Activated CD4-positive, alpha-beta T cell treated with anti-CD3 and anti-CD28 coated beads, Interleukin-2, amount 50 U/mL, for 24 hours (primary cell): ENCODE measurements at places on chromosomes 2 and 18.
A peak's percentile ranks its signal among the peaks of the same experiment; 100 is the strongest.

DNA sequence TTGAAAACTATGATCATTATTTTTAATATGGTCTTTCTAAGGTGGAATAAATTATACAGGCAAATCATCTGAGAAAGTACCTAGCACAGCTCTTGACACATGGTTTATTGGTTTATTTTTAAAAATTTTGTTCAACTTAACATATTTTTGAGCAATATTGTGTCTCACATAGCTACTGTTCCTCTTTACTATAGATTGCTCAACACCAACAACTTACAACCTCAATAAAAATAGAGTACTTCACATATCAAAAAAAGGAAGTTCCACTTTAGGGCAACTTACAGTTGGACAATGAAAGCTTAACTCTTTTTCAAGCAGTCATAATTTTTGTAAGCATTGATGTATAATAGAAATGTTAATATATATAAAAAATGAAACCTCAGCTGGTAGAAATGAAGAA lies 440.9 kb upstream of the UBE2E3 start:
- DNase-seq, result no peak

DNA sequence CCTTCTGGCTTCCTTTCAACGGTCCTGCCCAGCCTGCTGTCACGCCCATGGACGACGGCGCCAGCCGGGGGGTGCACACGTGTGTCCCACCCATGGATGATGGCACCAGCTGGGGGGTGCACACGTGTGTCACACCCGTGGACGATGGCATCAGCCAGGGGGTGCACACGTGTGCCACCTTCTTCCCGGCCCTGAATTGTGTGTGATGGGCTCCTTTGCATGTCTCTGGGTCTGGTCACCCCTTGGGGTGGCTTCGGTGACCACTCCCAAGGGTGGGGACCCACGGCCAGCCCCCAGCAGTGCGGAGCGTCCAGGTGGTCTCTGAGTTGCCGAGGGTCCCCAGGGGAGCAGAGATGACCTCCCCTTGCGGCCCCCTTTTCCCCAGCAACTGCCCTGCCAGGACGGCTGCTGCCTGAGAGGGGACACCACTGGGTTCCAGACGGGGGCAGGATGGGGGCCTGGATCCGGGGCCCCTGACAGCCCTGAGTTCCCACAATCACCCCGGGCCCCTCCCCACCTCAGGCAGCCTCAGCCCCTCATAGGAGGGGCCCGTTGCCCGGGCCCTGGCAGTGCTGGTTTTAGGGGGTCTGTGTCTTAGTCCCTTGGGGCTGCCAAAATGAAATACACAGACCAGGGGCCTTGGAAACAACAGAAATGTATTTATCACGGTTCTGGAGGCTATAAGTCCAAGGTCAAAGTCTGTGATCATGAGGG lies 9.4 kb downstream of the NEU4 start:
- no peak for DNase-seq

DNA sequence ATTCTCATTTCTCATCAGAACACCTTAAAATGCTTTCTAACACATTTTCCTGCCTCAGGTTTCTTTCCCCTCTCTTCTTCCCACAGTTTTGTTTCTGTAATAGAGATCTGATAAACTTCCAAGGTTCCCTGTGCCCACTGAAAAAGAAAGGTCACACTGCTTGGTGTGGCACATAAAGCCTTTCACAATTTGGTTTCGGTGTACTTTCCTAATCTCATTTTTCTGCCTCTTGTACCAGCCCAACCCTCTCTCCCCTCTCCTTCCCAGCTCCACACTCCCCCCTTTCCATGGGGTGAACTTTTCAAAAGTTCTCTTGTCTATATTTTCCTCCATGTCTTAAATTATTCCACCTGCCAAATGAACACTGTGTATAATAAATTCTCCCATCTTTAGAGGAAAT lies 7.2 kb downstream of the EIF2AK3 start:
- no peak for DNase-seq

DNA sequence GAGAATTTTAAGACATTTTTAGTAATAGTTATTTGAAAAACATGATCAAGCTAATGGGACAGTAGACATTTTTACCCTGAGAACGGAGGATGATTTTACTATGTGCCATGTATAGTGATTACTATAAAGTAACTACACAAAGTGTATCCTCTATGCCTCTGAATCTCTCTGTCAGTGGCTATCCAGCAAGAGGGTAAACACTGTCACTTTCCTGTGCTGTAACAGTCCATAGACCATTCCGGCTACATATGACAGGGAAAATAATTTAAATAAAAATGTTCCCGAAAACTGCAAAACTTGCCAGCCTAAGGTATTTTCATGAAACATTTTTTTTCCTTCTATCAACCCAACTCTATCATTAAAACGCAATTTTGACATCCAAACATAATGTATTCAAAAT lies 1632.2 kb upstream of the ACVR2A start:
- no peak for DNase-seq

- no peak for DNase-seq
These were observed 17.7 kb upstream of the RGPD4 start for GRCh38 chr2:107808959-107809358.

GRCh38 chr2:181750305-181750704 lies 70.0 kb upstream of the NEUROD1 start:
- no peak for DNase-seq

- no peak for DNase-seq
These were observed 144.2 kb upstream of the PARD3B start for GRCh38 chr2:204401114-204401513.

GRCh38 chr2:167550448-167550847 lies 662.2 kb downstream of the XIRP2 start:
- no peak for DNase-seq

GRCh38 chr2:187936228-187936627 lies 355.4 kb upstream of the GULP1 start:
- DNase-seq, result no peak

DNA sequence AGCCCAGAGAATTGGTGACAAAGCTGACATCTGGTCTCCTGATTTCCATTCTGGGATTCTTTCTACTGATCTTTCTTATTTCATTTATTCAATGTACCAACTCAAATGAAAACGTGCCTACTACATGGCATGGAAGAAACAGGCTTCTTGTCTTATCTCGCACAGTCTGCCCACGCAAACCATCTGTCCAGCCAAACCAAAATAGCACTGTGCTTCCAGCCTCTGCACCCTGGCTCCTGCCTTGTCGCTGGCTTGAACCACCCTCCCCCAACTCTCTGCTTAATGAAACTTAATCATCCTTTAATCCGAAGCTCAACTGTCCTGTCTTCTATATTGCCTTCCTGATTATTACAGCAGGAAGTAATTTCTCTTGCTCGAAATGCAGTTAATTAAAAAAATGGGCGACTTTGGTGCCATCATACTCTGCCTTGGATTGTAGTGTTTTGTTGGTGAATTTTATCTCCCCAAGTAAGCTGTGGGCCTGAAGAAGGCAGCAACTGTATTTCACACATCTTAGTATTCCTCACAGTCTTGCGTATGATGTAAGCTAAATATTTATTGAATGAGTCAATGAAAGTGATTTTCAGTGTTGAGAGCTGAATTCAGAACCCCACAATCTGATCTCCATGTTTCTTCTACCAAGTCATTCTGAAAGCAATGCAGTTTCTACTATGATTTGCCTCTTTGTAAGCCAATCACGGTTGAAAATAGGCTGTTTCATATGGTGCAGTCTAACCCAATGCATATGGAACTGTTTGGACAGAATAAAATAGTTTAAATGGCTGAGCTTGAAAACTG lies 190.8 kb downstream of the TMEM247 start:
- no peak for DNase-seq

DNA sequence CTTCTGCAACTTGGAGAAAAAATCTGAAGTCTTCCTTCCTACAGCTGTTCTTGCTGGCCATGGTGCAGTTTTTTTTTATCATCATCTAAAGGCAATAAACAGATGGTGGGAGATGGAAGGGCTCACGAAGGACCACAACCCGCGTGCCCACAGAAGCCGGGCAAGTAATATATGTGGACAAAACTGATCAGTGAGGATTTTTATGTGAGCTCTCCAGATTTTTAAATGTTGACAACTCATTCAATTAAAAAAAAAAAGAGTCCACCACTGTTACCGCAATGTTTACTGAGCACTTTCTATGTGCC lies 55.9 kb upstream of the CREB1 start:
- DNase-seq, result no peak

DNA sequence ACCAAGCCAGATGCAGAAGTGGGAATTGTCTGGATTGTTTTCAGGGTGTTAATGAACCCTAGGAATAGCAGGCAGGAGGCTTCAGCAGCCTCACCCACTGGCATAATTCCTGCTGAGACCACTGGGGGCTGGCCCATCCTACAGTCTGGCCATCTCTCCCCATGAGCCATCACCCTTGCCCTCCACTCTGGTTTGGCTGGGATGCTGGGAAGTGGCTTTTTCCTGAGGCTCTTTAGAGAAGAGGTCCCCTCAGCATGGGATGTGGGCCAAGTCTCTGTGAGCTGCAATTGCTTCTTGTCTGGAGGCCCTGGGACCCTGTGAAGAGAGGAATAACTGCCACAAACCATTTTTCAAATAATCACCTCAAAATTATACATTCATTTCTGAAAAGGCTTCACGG lies 4.0 kb downstream of the TCF7L1 start:
- no peak for DNase-seq

- DNase-seq, result no peak
These were observed 142.9 kb upstream of the SH3BP4 start for GRCh38 chr2:234808907-234809306.

DNA sequence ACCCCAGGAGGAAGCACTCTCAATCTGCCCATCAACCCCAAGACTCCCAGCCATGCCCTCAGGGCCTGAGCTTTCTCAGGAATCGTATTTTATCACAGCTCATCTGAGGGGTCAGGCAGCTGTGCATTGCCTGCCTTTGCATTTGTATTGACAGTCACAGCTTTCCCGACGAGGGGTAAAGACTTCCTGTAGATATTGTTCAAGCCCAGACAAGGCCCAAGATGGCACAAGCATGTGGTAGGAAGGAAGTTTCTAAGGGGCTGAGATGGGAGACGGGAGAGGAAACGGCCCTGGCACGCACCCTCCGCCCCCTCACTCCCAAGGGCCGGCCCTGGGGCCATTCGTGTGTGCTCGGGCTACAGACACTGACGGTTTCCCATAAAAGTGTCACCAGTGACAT lies 34.2 kb upstream of the PRLH start:
- DNase-seq, result no peak

- no peak for DNase-seq
These were observed 73.6 kb upstream of the PSMD14 start for GRCh38 chr2:161234627-161235026.

DNA sequence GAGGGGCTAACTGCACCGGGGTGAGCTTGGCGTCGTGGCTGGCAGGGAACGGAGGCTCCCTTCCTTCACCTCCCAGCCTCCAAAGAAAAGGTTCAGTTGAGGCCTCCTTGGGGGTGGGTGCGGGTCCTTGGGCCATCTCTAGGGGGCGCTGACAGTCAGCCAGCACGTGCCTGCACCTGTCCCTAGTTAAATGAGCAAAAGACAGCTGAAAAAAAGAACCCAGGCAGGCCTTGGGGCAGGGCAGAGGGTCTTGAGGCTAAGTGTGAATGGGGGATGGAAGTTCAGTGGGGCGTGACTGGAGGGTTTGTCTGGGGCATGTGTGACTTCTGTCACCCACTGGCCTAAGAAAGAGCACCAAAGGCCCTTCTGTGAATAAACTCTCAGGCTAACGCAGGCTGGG lies 56.4 kb downstream of the ZFP36L2 start:
- peak; percentile 38 for DNase-seq

GRCh38 chr2:54183972-54184371 lies 68.6 kb downstream of the ACYP2 start:
- DNase-seq, result no peak

GRCh38 chr2:240640939-240641338 lies 15.7 kb downstream of the GPR35 start:
- no peak for DNase-seq

DNA sequence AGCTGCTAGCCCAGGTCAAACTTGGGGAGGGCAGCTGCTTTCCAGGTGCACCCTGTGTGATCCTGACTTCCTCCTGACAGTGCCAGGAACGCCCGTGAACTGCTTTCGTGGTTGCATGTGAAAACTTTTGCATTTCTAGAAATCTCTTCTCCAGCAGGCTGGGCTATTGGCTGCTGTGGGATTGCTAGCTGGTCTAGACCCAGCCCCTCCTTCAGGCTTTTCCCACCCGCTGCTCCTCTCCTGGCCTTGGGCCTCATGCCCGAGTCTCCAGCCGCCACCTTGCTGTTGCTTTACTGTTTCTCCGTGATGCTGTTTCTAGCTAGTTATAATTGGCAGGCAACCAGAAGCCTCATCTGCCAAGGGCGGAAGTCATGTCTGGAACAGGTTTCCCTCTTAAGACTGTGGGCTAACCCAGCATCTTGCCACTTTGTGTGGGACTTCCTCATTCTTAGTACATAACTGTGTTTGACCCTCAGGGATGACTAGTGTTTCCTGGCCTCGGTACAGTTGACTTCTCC lies 27.0 kb upstream of the MGAT4A start:
- no peak for DNase-seq

- DNase-seq, result peak; percentile 31
These were observed 50.0 kb downstream of the TMEM163 start for GRCh38 chr2:134668821-134669220.

GRCh38 chr2:231634951-231635875 lies 42.5 kb downstream of the TEX44 start:
- no peak for DNase-seq

DNA sequence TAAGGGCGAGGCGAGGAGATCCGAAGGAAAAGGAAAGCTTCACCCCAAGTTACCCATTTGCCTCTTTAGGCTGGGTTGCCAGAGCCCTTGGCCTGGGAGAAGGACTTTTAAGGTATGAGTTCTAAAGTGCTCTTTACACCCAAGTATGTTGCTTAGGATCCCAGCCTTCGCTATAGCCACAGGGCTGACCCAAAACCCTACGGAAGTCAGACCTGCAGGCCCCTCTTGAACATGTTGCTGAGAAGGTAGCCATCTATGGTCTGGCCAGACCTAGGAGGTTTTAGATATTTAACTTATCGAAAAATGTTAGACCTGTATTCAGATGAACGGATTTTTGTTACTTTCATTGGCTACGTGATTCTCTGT lies 95.4 kb downstream of the PMS1 start:
- no peak for DNase-seq

- DNase-seq, result no peak
These were observed 42.5 kb upstream of the NFATC1 start for GRCh38 chr18:79353267-79353666.

DNA sequence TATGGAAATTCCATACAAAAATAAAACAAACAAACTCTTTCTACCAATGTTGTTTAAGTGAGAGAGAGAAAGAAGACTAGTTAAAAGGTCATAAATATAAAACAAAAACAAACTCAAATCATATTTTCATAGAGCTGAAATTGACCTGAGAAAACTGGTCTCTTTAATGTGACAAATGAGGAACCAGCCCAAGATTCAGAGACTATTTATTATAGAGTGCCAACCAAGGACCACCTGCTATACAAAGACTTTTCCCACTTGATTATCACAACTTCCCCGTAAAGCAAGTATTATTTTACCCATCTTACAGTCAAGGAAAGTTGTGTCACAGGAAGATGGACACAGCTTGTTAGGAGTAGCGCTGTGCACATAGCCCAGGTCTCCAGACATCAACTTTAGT lies 13.3 kb downstream of the ANKRD44 start:
- no peak for DNase-seq
